ENCODE measurements at places on chromosomes 12 and 14.

DNA sequence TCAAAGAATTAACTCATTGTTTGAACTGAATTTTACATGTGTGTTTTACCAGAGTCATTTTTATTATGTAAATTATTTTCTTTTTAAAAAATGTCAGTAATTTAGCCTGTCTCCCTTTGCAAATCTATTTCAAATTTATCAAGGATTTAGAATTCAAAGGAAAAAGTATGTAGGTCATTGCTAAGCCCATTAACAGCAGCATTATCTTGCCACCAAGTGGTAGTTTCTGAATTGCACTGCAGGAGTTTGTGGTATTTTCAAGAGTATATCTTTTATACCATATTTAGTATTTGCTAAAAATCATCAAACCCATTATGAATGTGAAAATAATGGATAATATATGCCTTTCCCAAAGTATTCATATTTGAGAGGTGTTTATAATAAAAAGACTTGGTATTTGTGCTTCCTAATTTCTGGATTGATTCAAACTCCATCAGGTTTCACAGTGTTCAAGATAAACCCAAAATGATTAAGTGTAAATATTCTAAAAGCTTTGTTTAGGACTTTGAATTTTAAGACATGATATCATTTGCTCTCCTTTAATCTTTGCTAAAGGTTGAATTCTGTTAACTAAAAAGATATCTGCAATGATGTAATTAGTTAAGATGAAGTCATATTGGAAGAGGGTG, 711.4 kb downstream of the FSCB start:
- no peak for DNase-seq

DNA sequence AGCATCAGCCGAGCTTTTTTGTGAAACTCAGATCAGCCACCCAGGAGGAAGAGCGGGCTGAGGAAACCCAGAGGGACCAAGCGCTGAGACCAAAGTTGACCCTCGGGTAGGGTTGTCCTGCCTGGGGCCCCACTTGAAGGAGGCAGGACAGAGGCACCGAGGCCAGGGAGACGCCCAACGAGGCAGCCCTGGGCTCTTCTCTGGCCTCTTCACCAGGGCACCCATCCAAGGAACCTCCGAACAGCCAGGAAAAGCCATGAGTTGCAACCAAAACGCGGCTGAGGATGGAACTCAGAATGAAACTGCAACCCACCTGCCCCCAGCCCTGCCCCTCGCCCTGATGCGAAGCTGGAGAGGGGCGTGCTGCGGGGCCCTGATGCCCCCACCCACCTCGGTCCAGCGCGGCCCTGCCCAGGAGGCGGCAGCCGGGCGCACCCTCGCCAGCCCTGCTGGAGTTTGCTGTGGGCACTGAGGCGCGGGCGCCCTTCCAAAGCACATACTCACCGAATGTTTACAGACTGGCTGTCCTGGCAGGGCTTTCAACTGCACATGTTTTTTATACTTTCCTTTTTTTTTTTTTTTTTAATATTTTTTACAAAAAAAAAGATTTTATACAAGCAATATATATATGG, 41.9 kb downstream of the JDP2 start:
- DNase-seq = no peak

- DNase-seq = no peak
Observed at GRCh38 chr14:96077983-96078624, 38.9 kb downstream of the C14orf132 start.

DNA sequence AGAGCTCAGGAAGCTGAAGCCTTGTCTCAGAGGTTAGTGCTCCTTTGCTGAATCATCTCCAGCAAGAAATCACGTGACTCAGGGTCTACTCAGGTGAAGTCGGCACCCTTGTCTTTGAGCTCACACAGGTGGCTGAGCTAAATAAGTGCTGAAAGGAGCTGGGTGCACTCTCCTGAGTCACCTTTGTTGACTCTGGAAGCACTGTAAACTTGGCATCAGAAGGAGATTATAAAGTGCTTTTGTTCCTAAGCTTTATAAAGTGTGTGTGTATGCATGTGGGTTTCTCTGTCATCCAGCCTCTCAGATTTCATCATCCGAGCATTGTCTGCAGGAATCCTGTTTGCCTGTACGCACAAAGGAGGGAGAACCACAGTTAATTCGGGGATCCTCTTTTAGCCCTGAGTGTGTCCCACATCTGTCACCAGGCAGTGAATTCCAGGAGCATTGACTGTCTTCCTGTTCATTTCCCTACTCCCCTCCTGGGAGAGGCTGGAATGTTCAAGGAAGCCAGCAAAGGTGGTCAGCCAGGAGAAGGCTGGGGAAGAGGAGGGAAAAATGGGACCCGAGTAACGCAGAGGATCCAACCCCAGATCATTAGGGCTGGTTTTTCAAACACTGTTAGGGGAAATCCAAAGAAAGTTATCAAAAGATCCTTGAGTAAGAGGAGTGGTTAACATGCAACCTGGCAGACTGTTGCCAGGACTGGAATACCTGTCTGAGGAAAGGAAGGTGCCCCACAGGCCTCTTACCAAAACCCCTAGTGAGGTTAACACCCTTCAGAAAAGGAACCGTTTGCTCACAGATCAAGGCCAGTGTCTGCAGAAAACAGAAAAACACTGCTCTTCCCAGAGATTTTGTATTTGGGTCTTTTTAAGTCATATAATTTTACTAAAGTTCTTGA, 157.5 kb upstream of the HIF1A start:
- DNase-seq = no peak

GRCh38 chr12:122895704-122896636, at the start of gene VPS37B:
TSS of gene VPS37B (minus strand) at chr12:122896124. CDS start at chr12:122896062, 62 bp downstream.
- peak; percentile 32 for DNase-seq

GRCh38 chr12:63919756-63920155, 75.3 kb downstream of the SRGAP1 start:
- DNase-seq = no peak

DNA sequence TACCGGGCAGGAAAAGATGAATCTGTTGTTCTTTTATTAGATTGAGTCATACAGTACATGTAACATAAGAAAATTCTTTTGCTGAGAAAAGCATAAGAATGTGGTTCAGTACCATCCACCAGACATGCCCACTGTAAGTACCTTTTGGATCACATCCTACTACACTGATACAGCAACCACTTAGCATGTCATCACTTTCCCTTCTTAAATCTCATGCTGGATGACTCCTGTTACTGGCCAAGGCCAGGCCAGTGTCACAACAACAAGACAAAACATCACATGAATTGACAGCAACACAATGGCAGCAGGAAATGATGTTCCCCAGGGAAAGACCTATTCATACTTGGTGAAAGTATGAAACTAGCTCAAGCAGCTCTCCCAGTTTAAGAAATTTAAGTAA, 46.4 kb downstream of the STXBP6 start:
- no peak for DNase-seq

DNA sequence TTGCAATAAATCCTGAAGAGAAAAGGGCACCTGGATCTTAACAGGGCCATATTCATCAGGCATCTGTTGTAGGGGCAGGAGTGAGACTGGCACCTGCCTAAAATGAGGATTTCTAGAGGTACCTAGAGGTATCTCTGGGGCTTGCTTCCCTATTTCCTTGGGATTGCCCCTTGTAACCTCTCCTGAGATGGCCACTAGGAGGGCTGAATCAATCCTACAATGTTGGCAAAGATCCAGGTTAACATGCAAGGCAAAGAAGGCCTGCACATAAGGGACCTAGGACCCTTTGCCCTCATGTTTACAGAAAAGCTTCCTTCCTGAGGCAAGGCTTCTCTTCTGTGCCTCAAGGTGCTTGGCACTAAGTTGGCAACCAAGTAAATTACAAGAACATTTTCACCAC, 25.8 kb upstream of the CLEC4E start:
- DNase-seq = no peak

DNA sequence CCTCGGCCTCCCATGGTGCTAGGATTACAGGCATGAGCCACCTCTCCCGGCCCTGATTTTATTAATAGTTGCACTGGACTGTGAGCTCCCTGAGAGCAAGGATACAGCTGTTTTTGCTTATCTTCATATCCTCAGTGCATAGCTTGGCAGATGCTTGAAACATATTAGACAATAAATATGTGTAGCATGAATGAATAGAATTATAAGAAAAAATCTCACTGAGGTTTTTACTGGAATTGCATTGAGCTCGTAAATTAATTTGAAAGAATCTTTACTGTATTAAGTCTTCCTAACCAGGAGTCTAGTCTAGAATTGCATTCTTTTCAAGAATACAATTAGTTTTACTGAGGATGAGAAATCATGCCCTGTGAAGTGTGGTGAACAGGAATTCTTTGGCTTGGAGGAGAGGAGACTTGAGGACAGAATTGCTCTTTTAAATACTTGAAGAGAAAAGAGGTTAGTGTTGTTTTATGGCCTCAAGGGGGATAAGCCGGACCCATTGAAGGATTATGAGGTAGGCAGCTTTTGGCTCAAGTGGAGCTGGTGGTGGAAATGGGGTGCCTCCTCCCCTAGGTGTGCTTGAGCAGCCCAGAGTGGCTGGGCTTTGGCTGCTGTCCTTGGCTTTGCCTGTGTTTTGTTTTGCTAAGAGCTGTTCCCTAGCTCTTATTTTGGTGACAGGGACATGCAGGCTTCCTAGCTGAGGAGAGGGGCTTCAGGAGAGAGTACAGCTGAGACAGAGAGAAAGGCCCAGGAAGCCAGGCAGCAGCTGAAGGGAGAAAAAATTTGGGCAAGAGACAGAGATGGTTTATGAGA, 34.0 kb downstream of the PLEKHD1 start:
- DNase-seq = no peak

DNA sequence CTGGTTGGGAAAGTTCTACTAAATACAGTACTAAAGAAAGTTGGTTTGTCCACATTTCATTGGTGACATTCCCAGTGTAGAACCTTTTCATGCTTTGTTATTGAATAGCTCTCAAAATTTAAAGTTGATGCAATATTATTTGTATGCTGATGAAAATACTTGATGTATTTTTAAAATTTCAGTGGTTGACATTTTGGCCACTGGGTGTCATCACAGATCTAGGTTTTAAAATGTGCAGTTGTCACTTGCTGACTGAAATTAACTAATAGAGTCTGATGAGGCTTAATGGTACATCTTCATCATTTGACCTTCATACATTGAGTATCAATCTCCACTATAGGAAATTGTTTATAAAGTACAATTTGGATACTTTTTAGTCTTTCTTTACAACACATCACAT, 37.1 kb downstream of the CMAS start:
- DNase-seq = no peak

- DNase-seq = no peak
Observed at GRCh38 chr14:99397698-99398097, 83.0 kb downstream of the SETD3 start.

DNA sequence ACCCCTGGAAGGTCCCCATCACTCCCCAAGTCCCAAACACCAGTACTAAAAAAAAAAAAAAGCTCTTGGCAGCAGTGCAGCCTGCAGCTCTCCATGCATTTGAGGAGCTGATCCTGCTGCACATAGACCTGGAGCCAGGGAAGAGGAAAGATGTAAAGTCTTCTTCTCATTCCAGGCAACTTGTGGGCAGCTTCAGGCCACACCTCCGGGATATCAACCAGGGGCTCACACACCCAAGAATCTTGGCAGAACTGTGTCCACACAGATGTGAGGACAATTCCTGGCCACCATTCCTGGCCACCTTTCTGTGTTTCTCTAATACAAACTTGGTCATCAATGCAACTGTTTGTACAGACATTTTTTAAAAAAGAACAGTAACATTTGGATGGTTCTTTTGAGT, 72.7 kb downstream of the TMEM132C start:
- DNase-seq = no peak

DNA sequence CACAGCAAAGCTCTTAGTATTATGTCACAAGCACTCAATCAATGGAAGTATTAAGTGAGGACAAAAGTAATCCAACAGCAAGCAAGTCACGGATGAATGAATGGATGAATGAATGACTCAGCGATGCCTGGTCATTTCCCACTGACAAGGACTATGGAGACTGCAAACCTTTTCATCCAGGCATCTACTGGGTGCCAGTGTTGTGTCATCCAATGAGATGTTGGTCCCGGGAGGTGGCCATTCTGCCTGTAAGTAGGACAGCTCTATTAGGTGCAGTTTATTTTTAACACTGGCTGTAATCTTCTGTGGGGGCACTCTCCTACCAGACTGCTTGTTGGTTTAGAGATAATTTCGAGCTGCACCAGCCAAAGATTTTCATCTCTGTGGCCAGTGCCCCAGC, 39.4 kb downstream of the STAB2 start:
- DNase-seq = peak; percentile 2

DNA sequence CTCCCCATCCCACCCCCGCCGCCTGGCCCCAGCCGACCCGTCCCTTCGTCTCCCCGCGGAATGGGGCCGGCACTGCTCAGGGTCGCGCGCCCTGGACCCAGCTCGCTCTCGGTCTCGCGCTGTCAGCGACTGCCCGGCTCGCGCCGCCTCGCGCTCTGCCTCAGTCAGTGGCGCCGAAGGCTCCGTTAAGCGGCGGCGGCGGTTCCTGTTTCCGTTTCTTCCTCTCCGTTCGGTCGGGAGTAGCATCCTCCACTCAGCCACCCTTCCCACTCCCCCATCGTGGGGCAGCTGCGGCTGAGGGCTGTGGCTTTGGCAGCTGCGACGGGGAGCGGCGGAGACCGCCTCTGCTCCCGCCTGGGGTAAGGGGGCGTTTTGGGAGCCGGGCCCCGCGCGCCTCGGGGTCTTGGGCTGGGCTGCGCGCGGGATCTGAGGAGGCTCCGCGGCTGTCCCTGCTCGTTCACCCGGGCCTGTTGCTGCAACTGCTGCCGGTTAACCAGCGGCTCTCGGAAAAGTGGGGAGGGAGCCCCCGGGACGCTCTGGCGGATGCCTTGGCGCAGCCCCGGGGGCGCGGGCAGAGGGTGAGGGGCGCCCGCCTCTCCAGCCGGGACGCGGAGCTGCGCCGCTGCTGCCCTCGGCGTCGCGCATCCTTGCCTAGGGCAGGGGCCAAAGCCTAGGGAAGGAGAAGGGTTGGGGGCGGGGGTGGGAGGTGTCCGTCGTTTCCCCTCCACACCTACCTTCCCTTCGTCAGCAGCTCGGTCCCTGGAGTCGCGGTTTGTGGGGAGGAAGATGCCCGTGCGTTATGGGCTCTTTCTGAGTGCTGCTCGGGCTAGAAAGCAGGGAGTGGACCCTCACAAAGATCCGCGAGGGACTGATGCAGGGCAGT, 567 bp downstream of the FUT8 start:
- peak; percentile 50 for DNase-seq

DNA sequence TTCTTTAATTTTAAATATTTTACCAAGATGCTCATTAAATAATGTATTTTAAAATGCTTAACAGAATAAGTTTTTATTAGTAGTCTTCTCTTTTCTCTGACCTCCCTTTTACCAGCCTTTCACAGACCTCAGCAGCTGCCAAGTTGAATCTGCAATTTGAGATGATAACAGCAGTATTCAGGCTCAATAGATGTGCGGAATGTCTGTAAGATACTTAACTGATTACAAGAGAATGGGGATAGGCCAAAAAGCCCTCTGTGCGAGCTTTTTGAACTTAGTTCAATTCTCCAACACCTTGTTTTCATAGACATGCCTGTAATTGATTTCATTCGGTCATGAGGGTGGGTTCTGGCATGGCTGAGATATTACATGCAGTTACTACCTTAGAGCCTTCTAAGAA, 277.2 kb downstream of the TMTC2 start:
- no peak for DNase-seq

Measured in substantia nigra (tissue), 51 donors.